ENCODE measurements at places on chromosomes 5 and 9. TPM values are rescaled to one million over a fixed set of nuclear protein-coding genes. Genes with fewer than 3 reads are reported as not detected.
A peak's percentile ranks its signal among the peaks of the same experiment; 100 is the strongest.

The GABBR2 gene
- polyA plus RNA-seq: 1.4 TPM

The PITX1 gene
- 6.4 TPM for polyA plus RNA-seq

The CPLANE1 gene
- polyA plus RNA-seq: 10.7 TPM

The PPP3R2 gene
- not detected for polyA plus RNA-seq

The RASEF gene
- 0.49 TPM for polyA plus RNA-seq

The SLCO6A1 gene
- polyA plus RNA-seq: 0.48 TPM

The SPACA9 gene
- polyA plus RNA-seq: 3.1 TPM

The PRELID2 gene
- polyA plus RNA-seq: 3.7 TPM

The PDLIM4 gene
- polyA plus RNA-seq: 49.6 TPM

GRCh38 chr5:1788828-1789227 is 10.8 kb downstream of the MRPL36 start:
- DNase-seq: no peak

- DNase-seq: peak; percentile 20
Measured at GRCh38 chr9:34991607-34992375, 2.2 kb downstream of the DNAJB5 start.

DNA sequence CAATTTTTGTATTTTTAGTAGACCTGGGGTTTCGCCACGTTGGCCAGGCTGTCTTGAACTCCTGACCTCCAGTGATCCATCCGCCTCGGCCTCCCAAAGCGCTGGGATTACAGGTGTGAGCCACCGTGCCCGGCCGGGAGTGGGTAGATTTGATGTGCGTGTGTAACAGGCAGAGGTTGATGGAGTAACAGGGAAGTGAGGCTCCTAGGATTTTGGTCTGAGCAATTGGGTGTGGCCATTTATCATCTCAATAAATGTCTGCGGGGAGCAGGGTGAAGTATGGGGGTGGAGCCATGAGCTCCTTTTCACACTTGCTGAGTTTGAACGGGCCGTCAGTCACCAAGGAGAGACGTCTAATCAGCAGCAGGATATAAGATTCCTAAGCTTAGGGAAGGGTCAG is 1.2 kb upstream of the REXO4 start:
- DNase-seq: no peak

- peak; percentile 28 for DNase-seq
Measured at GRCh38 chr9:19493876-19494275, 85.1 kb downstream of the ACER2 start.

GRCh38 chr9:7479300-7479699 is 320.3 kb downstream of the DMAC1 start:
- DNase-seq: no peak

DNA sequence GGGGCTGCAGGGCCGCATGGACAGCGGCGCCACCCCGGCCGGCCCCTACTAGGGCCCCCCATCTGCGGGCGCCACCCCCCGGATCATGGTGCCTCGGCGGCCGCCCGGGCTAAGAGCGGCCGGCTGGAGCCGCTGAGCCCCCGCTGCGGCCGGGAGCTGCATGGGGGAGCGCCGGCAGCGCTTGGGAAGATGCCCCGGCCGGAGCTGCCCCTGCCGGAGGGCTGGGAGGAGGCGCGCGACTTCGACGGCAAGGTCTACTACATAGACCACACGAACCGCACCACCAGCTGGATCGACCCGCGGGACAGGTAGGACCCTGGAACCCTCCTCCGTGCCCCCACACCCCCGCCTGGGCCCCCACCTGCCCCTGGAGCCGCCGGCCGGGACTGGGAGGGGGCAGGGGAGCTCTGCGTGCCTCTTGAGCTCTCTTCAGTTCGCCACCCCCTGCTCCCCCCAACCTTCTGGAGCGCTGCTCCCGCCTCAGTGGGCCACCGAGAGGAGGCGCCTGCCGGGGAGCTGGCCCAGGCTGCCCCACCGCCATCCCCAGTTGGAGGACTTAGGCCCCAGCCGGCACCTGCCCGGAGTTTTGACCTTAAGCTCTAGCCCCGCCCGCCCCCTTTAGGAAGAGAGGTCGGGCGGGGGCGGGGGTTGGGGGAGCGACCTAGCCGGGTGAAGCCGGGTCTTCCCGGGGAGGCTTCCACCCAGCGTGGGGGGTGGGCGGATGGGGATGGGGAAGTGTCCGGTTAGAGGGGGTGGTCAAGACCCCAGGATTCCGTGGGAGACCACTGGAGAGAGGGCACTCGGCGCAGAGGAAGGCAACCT is 730 bp downstream of the WWC1 start:
- DNase-seq: no peak

DNA sequence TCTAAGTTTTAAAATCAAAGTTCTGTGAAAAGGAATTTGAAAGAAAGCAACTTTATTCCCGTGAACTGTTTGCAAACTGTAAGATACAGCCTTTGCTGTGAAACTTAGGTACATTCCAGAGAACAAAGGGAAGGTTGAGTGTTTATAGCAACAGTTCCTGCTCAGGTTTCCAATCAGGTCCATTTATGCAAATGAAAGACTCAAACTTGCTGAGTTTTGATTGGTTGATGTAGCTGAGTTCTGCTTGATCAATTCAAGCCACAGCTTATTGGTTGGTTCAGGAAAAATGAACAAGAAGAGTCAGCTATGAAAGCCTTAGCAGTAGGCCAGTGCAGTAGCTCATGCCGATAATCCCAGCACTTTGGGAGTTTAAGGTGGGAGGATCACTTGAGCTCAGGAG is 37.9 kb downstream of the SLC27A6 start:
- DNase-seq: no peak

DNA sequence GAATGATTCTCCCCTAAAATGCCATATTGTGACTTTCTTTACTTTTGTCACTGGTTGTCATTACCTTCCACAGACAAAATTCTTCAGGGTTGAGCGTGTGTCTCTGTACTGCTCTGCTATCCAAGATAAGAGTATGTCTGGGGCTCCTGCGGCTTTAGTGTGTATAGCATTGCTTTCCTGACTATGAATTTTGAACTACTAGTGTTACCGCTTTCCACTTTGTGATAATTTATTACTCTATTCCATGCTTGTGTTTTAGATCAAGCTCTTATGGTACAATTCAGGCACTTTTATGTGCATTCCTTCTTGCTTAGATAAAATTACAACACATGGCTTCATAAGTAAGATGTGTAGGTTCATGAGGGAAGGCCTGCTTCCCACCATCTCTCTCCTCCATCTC is 51.5 kb upstream of the MEF2C start:
- DNase-seq: no peak

DNA sequence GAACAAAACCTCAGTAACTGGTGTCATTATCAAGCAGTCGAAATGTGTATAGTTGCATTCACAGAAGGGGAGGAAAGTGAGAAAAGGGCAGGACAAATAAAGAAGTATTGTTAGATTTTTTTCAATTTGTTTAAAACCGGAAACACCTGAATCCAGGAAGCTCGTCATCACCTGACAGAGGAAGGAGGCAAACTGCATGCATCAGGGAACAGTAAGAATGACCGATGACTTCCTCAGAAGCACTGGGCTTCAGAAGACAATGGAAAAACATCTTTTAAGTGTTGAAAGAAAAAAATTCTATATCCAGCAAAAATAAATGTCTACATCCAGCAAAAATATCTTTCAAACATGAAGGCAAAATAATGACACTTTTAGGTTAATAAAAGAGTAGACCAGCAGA is 29.5 kb downstream of the PLEKHG4B start:
- no peak for DNase-seq

DNA sequence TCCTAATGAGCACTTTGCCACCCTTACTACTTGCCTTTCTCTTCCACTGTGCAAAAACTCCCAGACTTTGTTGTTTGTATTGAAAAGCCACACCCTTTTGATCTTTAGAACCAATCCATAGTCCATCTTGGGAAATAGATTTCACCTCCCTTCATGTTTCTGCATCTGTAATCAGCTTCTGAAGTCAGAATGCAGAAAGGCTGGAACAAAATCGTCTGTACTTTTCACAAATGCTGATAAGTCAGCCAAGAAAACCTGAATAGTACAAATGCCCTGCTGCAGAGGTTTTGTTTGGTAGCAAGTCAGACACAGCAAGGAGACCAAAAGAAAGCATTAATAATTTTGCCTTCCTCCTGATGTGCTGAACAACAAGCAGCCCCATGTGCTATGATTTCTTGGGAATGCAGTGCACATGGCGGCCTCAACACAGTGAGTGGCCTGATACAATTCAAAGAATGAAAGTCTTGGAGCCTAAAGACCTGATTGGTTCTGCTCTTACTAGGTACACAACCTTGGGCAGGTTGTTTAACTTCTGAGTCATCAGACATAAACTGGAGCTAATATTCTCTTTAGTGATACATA is 59.2 kb upstream of the STK32A start:
- no peak for DNase-seq

- DNase-seq: no peak
Measured at GRCh38 chr9:20333991-20334390, 288.3 kb downstream of the MLLT3 start.

DNA sequence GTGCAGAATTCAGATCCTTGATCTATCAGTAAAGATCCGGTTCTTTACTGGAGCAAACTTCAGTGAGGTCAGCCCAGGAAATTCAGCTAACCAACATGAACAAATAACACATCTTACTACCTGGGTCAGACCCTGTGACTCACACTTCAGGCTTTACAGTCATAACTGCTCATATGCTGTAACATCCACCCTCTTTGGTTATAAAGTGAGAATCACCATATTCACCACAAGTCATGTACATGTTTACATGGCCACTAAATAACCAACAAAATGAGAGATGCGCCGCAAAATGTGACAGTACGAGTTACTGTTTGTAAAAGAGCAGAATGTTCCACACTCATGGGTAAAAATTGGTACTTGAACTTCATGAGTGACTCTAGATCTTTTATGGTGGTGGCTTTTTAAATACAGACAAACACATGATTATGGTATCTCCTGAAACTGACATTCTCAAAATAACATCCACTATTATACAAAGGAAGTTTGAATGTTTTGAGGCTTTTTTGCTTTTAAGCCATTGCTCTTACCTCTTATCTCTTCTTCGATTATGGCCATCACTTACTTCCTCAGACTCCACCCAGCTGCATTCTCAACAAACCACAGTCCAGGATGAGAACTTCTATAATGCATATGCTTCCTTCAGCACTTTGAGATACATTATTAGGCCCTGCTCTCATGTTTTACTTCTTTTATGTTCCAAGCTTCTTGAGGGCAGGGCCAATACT is 516.6 kb downstream of the RAB3C start:
- no peak for DNase-seq

- DNase-seq: no peak
Measured at GRCh38 chr9:116873937-116874914, 187.1 kb downstream of the TRIM32 start.

- DNase-seq: peak; percentile 72
Measured at GRCh38 chr5:174991847-174992246, 267.5 kb downstream of the MSX2 start.

DNA sequence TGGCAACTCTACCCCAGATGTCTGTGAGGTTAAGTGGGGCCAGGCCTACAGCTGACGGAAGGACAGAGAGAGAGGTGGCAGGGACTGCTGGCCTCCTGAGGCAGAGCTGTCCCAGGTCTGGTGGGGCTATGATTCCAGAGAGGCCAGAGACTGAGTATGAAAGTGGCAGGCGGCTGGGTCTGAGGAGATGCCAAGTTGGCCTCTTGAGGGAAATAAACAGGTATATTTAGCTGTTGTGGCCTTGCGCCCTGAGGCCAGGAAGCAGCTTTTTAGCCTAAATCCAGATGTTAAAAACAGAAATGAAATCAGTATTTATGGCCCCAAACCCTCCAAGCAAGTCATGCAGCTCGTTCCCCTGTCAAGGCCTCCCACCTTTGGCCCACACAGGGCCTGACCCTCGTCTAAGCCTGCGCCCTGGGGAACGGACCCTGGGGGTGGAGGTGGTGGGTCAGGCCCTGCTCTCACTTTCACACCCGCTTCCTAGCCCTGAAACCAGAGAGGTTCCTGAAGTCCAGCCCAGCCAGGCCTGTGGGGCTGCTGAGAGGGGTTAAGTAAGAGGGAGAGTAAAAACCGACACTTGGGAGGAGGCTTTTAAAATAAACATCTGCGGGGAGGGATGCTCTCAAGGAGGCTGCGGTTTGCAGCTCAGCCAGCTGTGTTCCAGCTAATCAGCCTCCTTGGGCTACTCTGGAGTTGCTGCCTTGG is 18.7 kb downstream of the PCDHGC5 start:
- DNase-seq: peak; percentile 95

DNA sequence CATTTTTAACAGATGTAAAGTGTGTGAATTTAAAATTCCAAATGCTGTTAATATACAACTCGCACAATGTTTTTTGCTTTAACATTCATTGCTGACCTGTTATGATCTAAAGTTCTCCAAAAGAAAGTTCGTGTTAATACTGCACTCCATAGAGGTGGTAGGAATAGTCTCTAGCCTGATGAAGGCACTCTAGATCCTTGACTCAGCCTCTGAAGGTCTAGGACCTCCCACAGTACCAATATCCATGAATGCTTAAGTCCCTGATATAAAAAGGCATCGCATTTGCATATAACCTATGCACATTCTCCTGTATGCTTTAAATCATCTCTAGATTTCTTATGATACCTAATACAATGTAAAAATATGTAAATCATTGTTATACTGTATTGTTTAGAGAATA is 213.6 kb downstream of the EFNA5 start:
- DNase-seq: no peak

DNA sequence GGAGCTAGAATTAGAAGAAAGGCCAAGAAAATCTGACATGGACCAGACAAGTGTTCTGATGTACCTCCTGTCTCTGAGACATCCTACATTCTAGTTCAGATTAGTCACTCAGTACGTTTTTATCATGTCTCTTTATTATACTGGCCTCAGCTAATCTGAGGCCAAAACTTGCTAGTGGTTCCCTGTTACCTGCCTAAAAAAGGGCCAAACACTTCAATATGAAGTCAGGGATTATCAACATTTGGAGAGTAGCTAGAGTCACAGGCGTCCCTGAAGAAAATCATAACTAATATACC is 587.4 kb downstream of the PRELID2 start:
- DNase-seq: no peak

- DNase-seq: no peak
Measured at GRCh38 chr5:155343468-155343867, 329.9 kb downstream of the KIF4B start.

DNA sequence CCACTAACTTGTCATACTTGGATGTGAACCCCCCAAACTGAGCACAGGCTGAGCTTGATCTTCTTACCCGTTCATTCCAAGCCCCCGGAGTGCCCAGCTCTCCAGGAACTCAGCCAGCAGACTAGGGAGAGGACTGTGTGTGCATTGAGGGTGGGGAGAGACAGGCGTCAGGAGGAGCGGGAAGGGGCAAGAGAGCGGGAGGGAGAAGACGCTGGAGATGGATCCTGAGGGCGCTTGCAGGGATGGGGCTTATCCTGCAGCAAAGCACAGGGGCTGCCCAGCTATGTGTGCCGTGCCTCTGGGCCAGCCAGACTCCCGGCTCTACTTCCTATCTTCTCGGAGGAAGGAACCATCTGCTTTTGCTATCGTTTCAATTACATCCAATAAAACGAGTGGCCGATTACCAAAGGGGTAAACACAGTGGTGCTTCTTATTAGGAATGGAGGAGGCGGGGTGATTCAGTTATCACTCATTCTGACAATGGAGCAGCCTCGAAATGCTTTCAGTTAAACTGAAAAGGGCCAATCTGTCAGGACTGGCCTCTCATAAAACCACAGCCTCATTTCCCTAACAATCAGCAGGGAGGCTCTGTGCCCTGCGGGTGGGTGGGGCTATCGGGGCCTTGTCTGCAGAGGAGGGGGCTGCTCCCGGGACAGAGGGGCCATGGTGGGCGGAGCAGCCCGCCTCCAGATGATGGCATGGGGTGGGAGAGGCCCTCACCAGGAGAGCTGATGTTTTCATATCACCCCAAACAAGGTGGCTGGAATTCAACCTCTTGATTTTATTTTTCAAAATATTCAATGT is 168.2 kb downstream of the DAB2IP start:
- DNase-seq: peak; percentile 48

- DNase-seq: no peak
Measured at GRCh38 chr9:38681747-38682227, 38.1 kb downstream of the FAM240B start.

- peak; percentile 61 for DNase-seq
Measured at GRCh38 chr5:103587185-103587748, 24.7 kb upstream of the NUDT12 start.

Data from muscle of leg (tissue), 16 donors.